Activated naive CD8-positive, alpha-beta T cell treated with anti-CD3 and anti-CD28 coated beads, Interleukin-2, amount 10 ng/mL, durations not matched to agents 7 days and 5 days (primary cell): ENCODE measurements at places on chromosomes 13 and 19. TPM values are rescaled to one million over a fixed set of nuclear protein-coding genes. Genes with fewer than 3 reads are reported as not detected.

DNA sequence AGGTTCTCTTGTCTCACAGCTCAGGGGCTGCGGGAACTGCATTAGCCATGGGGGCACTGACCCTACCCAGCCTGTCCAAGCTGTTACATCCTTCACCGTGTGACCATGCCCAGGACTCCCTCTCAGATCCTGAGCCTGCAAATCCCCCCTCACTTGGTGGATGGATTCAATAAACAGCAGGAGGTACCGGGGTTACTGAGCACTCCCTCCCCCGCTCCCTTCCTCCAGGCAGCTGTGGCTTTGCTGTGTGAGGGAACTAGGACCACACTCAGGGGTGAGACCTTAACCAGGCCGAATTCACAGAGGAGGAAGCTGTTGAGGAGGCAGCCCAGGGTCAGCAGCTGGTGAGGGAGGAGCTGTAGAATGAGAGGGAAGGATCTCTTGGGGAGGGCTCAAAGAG lies 27.0 kb upstream of the CEACAM1 start:
- no peak for DNase-seq

DNA sequence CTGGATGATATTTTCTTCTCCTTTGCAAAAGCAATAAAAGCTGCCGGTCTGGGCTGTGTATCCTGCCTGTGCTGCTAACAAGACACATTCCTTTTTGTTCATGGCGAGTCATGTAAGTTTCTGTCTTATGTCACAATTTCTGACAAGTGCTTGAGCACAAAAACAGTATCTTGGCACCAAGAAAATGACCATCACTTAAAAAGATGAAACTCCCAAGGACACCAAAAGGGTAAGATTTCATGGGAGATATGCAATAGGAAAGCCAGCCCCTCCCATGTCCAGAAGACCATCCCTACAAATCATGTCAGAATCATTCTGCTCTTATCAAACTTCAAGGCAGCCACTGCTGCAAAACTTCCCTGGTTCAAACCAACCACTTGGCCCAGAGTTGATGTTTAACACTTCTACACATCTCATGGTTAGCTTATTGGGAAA lies 375.4 kb upstream of the ZNF507 start:
- no peak for DNase-seq

PLVAP gene
- not detected for total RNA-seq

ADGRE3 gene
- not detected for total RNA-seq

GRCh38 chr19:19259741-19260140 lies 13.4 kb downstream of the TM6SF2 start:
- no peak for DNase-seq
